NAMALWA (cell line): ENCODE measurements at places on chromosomes 7 and 10.
A peak's percentile ranks its signal among the peaks of the same experiment; 100 is the strongest.

DNA sequence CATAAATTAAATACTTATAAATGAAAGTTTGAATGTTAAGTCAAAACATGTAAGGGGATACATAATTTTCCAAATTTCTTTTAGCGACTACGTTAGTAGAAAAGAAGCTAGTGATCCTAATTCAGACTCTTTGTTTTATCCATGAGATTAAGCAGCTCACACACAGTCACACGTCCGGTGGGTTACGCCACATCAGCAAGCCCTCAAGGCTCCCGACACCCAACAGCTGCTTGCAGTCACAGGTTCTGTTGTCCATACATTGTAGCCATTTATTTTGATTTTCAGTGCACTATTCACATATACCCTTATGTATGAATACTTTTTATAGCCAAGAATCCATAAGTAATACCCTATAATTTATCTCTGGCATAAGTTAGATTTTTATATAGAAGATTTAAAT is 39.5 kb downstream of the XRCC2 start:
- no peak for DNase-seq

GRCh38 chr7:130296221-130296951 is 3.4 kb downstream of the CPA4 start:
- DNase-seq, result no peak

GRCh38 chr10:43304687-43305333 is 37.9 kb upstream of the RASGEF1A start:
- peak; percentile 45 for DNase-seq

DNA sequence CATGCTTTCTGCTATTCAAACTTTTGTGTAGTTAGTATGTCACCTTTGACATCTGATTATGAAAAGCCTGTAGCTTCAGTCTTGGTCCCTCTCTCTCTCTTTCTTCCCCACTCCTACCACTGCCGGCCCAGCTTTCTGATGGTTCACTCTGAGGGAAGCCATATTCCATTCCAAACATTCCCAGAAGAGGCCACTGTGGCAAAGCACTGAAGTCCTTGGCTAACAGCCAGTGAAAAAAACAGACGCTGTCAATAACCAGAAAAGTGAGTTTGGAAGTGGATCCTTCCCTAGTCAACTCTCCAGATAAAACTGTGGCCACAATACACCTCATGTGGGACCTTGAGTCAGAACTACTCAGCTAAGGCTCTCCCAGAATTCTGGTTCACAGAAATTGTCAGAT is 950.7 kb upstream of the PHF14 start:
- no peak for DNase-seq

- no peak for DNase-seq
These were observed 25.6 kb upstream of the ERCC6 start for GRCh38 chr10:49564461-49565009.

GRCh38 chr7:120462991-120463390 is 190.0 kb downstream of the KCND2 start:
- no peak for DNase-seq

DNA sequence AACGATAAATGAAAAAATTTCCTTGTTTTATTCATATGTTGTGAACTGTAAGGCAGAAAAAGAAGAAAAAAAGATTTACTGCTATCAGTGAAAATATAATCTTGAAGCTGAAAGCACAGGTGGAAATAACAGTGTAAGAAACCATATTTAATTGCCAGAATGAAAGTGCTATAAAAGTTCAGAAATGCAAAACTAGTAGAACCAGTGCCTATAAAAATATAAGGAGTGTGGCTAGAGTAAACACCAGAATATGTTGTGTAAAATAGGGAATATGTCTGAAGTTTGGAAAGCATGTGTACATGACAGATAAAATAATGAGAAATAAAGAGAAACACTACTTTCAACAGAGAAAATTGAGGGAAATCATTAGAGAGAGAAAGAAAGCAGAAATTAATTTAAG is 350.5 kb upstream of the NPSR1 start:
- DNase-seq, result no peak

DNA sequence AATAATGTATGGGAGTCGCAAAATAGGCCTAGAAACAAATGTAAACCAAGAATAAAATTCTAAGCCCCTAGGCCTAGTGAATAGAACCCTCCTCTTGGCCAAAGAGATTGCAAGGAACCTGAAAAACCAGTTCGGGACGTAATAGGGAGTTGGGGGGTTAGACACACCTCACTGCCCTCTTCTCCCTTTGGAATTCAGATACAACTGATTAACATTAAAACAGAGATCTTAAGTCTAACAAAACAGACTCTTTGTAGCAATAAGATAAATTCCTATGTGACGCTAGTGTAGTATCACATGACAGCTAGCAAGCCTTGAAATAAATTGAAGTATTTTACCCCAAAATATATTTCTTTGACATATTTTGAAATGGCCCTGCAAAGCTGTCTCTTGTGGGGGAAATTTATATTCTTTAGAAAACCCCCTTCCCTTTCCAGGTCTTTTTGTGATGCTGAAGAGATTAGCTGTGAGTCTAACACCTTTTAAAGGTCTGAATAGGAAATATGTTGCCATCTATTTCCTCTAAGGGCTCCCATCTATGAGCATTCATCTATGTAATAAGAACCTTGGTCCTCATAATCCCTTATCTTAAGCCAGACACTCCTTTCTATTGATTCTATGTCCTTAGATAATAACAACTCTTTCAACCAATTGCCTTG is 623.4 kb upstream of the NRG3 start:
- no peak for DNase-seq

DNA sequence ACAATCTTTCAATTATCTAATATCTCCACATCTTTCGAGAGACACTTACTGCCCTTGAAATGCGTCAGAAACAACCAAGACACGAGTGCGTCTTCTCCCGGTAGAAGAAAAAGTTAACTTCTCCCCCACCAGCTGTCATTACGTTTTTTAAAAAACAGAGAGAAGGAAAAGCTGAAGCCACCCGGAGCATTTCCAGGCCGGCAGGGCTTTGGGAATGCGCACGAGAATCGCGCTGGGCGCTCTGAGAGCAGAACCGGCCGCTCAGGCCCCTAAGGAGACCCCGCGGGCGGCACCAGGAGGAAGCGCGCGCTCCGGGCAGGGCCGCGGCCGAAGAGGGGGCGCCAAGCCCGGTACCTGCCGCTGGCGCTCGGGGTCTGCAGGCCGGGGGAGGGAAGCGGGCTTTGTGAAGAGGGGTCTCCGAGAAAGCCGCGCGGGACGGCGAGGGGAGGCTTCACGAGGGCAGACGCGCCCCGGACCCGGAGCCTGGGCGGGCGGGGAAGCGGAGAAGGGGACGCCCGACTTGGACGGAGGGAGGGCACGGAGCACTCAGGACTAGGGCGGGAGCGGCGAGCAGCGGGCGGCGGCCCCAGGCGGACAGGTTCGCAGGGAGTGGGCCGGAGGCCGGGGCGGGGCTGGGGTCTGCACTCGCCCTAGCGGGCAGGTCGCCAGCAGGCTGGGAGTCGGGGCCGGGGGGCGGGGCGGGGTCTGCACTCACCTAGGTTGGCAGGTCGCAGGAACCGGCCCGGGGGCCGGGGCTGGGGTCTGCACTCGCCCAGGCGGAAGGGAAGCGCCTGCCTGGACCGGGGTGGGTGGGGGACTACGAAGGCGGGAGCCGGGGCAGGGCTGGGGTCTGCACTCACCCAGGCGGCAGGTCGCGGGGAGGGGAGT is 932 bp downstream of the ESYT2 start:
- peak; percentile 58 for DNase-seq

DNA sequence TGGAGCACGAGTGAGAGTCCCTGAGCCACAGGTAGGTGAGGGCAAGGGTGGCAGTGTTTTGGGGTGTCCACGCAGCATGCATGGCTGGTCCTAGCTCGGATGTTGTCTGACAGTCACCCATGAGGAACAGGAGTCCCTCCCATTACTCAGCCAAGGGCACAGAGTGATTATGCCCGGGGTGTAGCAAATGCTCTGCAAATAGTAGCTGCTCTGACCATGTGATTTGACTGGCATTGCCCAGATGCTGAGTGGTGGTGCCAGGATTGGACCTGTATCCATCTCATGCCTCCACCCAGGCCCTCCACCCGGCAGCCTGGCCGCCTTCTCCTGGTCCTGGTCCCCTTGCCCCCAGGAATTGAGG is 150.8 kb downstream of the GRK5 start:
- no peak for DNase-seq

GRCh38 chr7:77743518-77743917 is 47.3 kb downstream of the RSBN1L start:
- no peak for DNase-seq

DNA sequence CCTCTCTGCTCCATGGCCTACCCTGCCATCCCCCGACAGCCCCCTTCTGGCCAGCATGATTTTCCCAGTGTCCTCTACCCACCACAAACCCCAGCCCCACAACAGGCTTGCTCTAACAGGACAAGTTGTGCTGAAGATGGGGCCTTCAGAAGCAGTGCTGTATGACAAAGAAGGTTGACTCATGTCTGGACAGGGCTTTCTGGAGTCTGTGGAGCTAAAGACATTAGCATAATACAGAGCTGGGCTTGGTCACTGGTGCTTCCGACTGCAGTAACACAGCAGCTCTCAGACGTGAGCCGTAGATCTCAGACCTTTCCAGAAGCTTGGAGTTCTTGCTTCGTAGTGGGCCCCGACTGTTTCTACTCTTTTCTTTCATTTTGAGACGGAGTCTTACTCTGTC is 100.5 kb downstream of the GTF2IRD1 start:
- DNase-seq, result no peak

DNA sequence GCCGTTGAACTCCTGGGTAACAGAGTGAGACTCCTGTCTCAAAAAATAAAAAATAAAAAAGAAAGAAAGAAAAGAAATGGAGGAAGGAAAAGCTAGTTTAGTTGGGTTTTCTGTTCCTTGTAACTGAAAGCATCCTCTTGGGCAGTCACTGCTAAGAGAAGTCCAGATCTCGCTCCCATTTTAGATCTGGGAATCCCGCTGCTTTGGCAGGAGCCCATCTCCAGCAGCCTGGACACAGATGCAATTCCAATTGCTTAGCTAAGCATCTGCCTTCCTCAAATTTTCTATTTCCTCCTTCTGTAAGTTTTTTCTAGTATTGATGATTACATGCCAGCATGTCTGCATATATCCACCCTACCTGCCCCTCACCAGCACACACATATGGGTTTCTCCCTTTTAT is 54.1 kb downstream of the DENND2A start:
- no peak for DNase-seq
